ENCODE measurements at places on chromosomes 1 and 21.

- no peak for DNase-seq
Observed at GRCh38 chr1:58670181-58670580, 29.7 kb downstream of the MYSM1 start.

DNA sequence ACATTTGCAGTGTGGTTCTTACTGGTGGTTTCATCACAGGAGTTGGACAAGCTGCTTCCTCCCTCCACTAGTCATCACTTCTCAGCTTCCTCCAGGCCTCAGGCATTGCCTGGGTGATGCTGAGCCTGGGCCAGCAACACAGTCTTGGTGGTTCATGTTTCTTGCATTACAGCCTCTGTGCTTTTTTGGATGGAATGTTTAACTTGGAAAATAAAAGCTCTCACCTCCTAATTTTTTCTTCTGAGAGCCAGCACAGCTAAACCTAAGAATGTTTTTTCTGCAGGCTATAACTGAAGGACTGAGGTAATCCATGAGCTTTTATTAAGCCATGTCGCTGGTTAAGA, 66.1 kb upstream of the RHOU start:
- DNase-seq, result no peak

DNA sequence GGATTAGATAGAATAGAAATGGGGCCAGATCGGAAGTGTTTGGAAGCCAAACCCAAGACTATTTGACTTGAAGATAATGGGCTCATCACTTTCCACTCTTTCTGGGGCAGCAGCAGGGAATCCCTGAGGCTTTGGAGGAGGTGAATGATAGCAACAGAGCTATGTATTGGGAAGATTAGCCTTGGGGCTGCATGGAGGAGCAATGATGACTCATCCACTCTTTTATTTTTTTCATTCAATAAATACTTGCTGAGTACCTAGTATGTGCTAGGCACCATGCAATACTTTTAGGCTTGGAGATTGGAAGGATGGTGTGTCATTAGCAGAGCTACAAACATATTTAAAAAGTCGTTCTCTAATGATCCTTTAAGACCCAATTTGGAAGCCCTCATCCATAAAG, 166.9 kb upstream of the FOXD3 start:
- DNase-seq, result no peak

GRCh38 chr1:82215056-82215852, 414.5 kb downstream of the ADGRL2 start:
- no peak for DNase-seq

- peak; percentile 64 for DNase-seq
Observed at GRCh38 chr1:207069061-207069460, 16.0 kb downstream of the PFKFB2 start.

DNA sequence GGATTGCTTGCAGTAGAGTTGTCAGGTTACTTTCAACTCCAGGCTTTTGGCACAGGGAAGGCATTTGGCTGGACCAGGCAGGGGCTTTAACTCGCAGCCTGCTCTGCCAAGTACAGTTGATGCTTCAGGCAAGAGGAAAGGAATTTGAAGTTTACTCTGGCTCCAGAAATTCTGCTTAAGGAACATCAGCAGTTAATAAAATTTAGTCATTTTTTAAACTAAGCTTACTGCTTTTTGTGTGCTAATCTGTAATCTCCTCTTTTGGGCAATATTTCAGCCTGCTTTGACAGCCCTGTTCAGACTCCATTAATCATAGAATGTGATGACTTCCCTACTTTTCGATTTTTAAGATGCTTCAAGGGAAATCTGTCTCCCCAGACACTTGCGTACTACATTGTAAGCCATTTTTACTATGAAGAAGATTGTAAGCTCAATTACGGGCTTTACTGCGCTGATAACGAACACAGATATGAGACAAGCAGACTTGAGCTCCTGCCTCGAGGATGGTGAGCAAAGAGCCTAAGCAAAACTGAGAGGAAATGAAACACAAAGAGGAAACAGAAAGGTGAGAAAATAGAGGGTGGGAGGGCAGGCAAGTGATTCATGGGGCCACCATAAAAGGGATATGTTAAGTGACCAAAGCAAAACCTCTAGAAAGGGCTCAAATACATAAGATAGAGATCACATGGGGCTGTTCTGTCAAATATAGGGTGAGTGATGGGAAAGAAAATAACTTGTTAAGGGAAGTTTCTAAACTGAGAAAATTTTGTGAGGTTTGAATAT, 76.6 kb upstream of the VAV3 start:
- no peak for DNase-seq

DNA sequence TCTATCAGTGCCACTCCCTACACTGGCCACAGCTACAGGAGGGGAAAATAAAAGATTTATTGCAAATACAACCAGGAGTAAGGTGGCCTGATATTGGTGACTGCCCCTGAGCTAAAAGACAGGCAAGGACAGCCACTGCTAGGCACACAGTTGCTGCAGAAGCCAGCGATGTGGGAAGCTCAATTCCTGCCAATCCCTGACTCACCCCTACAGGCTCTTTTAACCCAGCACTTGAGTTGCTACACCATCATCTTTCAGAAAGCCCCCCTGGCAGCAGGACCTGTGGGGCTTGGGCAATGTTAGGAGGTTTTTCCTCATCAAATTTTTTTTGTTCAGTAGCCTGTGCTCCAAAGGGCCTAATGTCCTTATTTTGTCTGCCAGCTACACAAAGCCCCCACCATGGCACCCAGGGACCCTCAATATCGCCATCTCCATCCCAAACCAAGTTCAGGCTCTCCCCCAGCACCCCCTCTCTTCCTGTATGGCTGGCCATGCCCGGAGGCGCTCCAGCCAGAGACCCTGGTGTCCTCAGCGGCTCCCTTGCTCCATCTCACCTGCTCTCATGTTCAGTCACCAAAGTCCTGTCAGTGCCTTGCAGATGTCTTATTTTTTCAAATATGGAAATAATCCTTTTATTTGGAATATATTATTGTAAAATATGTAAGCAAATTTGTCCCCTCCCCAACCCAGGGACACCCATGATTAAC, 13.4 kb downstream of the CLEC20A start:
- no peak for DNase-seq

GRCh38 chr1:236710328-236710892, 24.1 kb downstream of the ACTN2 start:
- DNase-seq, result no peak

GRCh38 chr1:11466416-11466815, 12.5 kb upstream of the DISP3 start:
- DNase-seq, result no peak

- no peak for DNase-seq
Observed at GRCh38 chr1:218656301-218657037, 311.3 kb downstream of the TGFB2 start.

DNA sequence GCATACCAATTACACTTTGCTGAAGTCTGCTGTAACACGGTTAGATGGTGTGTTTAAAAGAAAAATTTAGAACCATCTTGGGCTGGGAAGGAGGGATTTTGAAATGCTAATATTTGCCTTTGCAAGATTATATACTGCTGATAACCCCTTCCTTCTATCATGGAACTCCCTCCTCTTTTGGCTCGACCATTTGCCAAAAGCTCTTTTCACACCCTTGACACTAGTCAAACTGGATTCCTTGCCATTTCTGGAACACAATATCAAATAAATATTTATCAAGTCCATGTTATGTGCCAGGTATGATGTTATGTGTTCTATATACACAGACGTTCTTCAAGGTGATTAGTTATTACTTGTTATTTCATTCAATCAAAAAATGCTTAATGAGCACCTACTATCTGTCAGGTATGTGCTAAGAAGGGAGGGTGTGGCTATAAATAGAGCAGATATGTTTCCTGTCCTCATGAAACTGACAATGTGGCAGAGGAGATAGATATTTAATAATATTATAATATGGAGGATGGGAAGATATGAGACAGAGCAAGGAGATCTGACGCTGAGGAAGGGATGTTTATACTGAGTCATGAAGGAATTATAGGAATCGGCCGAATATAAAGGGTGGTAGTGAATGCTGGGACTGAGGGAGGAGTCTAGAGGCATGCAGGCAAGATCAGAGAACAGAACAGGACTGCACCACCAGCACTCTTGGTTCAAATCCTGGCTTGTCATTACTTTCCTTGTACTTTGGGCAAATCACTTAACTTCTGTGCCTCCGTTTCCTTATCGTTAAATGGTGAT, 16.1 kb upstream of the XPR1 start:
- no peak for DNase-seq

DNA sequence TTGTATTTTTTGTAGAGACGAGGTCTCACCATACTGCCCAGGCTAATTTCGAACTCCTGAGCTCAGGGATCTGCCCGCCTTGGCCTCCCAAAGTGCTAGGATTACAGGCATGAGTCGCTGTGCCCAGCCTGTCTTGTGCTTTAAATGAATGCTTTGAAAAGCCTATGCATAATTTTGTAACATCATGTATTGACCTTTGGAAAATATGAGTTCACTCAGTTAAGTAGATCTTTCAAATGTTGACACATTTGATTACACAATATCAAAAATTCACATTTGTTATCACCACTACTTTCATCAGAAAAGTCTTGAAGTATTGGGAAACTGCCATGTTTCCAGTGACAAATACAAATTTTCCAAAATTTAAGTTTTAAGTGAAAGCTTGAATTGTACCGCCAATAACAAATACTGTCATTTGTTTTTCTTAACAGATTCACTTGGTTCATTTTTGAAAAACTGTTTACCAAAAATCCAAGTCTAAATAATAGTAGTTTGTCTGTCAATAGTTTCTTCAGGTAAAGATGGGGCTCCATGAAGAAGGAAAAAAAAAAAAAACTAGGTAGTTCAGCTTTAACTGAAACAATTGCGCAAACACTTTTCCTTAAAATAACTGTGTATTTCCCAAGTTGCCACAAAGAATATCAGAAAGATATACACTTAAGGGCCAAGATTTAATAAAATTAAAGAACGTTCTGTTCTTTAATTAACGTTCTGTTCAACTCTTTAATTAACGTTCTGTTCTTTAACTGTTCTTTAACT, 233.2 kb upstream of the NR5A2 start:
- no peak for DNase-seq

DNA sequence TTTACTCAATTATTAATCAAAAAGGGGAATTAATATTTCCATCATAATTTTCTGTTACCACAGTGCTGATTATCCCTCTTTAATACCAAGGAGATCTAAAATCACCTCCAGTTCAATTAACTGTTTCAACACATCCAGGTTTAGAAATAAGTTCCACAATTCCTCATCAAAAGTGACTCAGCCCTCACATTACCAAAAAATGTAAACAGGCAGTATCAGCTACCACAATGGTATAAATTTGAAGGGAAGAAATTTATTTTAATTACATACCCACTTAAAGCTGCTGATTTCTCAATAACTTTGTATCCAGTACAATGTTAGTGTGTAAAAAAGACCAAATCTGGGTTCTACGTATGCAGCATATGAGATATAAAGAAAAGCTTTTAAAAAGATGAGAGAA, 51.9 kb downstream of the EIF4G3 start:
- DNase-seq, result no peak

DNA sequence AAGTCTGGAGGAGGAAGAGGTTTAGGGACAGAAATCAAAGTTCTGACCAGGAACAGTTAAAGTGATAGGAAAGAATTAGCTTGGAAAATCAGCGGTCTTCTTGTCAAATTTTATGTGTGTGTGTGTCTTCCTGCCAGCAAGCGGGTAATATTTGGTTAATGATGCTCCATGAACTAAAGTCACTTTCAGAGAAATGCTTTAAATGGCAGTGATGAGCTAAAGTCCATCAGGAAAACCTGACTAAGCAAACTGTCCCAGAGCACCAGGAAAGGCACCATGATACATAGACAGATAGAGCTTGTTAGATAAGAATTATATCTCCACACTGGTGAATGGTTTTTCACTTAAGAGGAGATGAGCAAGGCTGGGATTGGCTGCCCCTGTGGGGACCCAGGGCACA, 10.0 kb upstream of the CDC14A start:
- peak; percentile 7 for DNase-seq

- no peak for DNase-seq
Observed at GRCh38 chr1:221497046-221497445, 244.8 kb downstream of the DUSP10 start.

DNA sequence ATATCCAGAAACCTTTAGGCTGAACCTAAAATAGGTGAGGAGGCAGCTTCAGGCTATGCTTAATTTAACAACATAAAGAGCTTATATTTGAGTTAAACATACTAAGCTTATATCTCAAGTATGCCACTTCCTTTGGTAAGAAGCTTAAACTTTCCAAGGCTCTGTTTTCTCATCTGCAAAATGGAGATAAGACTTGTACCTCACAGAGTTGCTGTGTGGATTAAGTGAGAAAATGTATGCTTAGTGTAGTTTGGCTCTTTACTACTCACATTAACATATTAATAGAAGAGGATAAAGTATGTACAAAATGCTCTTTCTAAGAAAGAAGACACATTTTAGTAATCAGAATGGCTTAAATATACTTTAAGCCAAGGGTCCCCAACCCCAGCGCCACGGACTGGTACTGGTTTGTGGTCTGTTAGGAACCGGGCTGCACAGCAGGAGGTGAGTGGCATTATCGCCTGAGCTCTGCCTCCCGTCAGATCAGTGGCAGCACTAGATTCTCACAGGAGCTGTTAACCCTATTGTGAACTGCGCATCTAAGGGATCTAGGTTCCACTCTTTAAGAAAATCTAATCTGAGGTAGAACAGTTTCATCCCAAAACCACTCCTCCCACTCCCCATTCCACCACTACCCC, 77.2 kb downstream of the HS2ST1 start:
- DNase-seq, result peak; percentile 82

DNA sequence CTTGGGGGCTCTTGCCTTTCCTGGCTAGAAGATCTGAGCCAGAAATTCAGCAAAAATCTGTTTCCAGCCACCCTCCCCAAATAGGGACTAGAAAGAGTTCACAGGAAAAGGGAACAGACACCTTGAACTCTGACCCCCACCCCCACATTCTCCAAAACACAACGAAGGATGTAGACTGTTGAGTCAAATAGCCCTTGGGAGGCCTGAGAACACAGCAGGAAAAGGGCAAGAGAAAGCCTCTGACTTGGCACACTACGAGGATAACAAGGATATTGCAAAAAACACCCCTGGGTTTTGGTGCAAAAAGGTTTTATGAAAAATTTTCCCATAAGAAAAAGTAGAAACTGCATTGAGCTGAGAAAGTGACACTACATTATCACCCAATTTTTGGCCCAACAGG, 1.9 kb upstream of the YRDC start:
- no peak for DNase-seq
